8988T (cell line): ENCODE measurements at places on chromosomes 5 and 9.
A peak's percentile ranks its signal among the peaks of the same experiment; 100 is the strongest.

DNA sequence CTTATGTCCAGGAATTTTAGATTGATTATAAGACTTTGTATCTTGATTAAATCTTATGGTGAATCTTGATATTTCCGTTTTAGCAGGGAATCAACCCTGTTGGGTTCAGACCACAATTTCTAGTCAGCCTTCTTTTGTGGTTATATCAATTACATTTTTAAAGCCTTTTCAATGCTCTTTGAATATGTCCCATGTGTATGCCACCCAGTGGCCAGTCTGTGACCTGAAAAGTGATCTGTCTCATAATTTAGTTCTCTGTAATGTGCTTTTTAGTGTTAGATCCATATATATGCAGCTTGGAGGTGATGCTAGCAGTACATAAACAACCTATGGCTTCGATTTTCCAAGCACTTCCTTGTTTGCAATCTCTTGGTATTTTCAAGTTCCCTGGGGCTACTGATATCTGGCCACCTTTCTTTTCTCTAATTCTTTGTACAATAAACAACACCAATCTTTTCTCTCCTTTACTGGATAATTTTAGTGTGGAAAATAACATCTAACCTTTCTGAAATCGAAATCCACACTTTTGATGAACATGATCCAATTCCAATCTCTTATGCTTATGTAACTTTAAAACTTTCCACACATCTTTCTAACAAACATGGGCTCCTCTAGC is 28.8 kb downstream of the PDE8B start:
- no peak for DNase-seq

GRCh38 chr5:109654455-109654854 is 35.3 kb upstream of the MAN2A1 start:
- no peak for DNase-seq

- no peak for DNase-seq
Observed at GRCh38 chr5:134529460-134529859, 4.0 kb downstream of the JADE2 start.

GRCh38 chr5:73272351-73272750 is 99.4 kb downstream of the TMEM174 start:
- no peak for DNase-seq

GRCh38 chr9:18849890-18850677 is 182.9 kb downstream of the SAXO1 start:
- no peak for DNase-seq

DNA sequence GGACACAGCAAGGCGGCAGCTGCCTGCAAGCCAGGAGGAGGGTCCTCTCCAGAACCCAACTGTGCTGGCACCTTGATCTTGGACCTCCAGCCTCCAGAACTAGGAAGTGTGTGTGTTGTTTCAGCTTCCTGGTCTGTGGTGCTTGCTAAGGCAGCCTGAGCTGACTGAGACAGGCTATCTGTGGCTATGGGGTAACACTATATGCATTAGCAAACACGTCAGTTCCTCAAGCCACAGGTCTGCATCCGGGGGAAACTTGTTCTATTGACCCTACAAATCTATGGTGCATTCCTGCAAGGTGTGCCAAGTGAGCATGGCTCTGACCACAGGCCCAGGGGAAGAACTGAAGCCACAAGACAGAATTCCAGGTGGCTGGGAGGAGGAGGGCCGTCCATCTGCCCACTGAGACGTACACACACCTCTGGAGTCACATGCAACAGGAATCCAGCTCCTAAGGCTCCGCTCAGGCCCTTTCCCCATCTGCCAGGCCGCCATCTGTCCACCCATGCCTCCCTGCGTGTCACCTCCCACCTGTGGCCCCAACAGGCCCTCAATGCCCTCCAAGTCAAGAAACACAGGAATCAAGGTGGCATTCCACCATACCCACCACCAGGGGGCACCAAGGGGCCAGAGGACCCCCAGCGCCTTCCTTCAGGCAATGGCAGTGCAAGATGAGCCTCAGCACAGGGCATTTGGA is 174.9 kb downstream of the ROR2 start:
- peak; percentile 65 for DNase-seq

- DNase-seq: no peak
Observed at GRCh38 chr5:74889523-74890105, 23.4 kb upstream of the FAM169A start.

GRCh38 chr5:95178046-95178651 is 106.7 kb downstream of the MCTP1 start:
- DNase-seq: peak; percentile 12

- no peak for DNase-seq
Observed at GRCh38 chr9:125810161-125810560, 63.0 kb downstream of the PBX3 start.

- DNase-seq: no peak
Observed at GRCh38 chr9:85200726-85201404, 531.3 kb downstream of the NTRK2 start.

DNA sequence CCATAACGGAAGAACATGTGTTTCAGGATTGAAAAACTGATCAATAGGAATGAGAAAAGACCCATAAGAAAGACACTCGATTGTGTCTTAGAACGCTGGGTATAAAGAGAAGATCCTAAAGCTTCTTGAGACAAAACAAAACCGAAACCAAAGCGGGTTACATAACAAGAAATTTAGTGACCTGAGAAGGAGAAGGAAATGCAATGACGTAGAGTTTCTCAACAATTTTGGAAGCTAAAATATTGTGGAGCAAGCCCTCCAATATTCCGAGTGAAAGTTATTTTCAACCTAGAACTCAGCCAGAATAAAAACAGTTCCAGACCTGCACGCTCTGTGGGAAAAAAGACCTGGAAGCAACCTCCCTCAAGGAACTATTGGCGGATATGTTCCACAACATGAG is 81.9 kb upstream of the FREM1 start:
- DNase-seq: no peak

DNA sequence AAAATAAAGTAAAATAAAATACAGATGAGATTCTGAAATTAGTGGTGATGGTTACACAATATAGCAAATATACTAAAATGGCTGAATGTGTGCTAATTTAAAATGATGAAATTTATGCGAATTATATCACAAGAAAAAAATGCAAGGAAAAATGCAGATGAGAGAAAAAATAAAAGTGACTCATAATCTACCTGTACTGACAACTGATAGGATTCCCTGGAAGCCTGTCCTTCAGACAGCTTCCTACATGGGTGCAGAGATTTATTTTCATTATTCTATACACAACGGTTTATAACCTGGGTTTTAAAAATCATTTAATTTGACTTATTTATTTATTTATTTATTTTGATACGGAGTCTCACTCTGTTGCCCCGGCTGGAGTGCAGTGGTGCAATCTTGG is 5.8 kb upstream of the NCS1 start:
- DNase-seq: no peak

DNA sequence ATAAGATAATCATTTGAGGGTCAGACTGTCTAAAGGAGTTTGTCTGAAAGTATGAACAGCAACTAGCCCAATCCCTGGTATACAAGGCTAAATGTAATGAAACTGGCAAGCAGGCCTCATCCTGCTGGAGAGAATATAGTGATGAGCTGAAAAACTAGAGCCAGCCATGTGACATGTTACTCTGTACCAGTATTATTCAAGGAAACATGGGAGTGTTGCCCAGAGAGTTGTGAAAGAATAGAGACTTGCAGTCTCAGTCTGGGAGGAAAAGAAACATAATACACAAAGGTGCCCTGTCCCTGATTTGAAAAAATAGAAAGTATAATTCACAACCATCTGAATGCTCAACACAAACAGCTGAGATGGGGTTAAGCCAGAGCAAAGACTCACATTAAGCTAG is 37.9 kb upstream of the HTR1A start:
- DNase-seq: no peak

GRCh38 chr5:1325870-1326531 is 18.9 kb downstream of the CLPTM1L start:
- DNase-seq: peak; percentile 91

- DNase-seq: no peak
Observed at GRCh38 chr9:108910402-108910801, 23.5 kb downstream of the ELP1 start.

- no peak for DNase-seq
Observed at GRCh38 chr9:137733429-137733828, 114.6 kb downstream of the EHMT1 start.

- DNase-seq: no peak
Observed at GRCh38 chr9:38016375-38017135, 52.5 kb downstream of the SHB start.

DNA sequence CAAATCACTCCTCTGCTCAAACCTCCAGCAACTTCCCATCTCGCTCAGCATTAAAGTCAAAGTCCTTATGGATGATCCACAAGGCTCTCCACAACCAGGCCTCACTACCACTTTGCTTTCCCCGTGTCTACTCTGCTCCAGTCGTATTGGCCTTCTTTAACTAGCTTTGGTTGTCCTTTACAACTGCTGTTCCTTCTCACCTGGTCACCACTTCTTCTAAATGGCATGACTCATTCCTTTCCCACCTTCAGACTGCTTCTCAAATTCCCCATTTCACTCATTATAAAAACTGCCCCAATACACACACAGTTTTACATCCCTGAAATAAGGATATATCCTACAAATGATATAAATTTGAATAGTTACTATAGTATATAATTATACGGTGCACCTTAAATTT is 30.4 kb downstream of the CERT1 start:
- no peak for DNase-seq

DNA sequence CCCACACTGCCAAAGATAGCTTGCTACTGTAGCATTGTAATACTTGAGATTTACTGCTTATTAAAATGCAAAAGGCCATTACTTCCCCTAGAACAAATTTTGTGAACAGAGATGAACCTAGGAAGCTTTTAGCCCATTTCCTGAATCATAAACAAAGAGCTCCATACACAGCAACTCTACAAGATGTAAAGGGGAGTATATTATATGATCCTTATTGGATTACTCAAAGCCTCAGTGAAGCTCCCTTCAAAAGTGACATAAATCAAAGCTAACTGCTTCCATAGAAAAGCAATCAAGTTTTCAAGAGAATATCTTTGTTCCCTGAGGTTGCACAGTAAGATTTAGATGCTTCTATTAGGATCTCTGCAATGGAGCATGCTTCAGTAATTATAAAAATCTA is 629.8 kb downstream of the EFNA5 start:
- no peak for DNase-seq

- no peak for DNase-seq
Observed at GRCh38 chr9:5688109-5688508, 59.2 kb downstream of the RIC1 start.

DNA sequence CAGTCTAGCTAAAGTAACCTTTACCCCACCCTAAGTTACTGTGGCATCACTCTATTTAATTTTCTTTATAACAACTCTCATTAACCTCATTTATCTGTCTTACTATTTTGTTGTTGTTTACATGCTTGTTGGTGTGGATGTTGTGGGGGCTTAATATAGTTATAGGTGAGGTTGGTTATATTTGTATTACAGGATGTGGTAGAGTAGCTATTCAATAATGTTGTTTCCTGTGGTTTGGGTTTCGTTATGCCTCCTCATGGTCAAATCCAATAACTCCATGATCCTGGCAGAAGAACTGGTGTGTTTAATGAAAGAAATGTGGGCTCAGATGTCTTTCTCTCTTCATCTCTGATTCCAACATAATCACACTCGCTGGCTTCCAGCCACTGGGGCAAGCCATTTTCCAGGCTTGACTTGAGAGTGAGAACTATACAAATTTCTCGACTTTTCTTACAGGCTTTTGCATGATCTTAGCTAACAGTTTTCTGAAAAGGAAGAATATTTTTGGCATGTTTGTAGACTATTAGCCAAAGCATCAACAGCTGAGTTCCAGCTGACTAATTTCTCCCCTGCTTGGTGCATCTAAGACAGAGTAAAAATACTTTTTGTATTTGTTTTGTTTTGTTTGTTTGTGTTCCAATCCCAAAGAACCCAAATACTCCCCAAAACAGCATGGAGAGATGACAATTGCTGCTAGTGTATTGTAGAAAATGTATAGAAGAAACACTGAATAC is 303.7 kb upstream of the PAPPA start:
- DNase-seq: no peak

GRCh38 chr5:80608731-80609130 is 38.7 kb upstream of the ANKRD34B start:
- no peak for DNase-seq

GRCh38 chr5:18455521-18455920 is 821.3 kb downstream of the TAF11L14 start:
- no peak for DNase-seq

DNA sequence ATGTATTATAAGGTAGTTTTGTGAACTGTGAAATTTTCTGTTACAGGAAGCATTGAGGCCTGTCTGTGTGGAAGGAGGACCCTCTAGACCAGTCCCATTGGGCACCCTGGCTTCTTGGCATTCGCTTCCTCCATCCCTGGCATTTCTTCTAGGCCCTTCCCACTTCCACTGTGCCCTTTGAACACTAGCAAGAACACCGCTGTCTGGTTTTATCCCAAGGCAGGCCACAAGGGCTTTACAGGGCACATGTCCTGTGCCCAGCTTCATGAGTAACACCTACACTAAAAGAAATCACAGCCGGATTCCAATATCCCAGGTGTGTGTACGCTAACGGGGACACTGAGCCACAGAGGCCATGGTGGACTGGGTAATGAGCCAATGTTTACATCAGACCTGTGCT is 99.8 kb downstream of the ADRB2 start:
- DNase-seq: no peak

DNA sequence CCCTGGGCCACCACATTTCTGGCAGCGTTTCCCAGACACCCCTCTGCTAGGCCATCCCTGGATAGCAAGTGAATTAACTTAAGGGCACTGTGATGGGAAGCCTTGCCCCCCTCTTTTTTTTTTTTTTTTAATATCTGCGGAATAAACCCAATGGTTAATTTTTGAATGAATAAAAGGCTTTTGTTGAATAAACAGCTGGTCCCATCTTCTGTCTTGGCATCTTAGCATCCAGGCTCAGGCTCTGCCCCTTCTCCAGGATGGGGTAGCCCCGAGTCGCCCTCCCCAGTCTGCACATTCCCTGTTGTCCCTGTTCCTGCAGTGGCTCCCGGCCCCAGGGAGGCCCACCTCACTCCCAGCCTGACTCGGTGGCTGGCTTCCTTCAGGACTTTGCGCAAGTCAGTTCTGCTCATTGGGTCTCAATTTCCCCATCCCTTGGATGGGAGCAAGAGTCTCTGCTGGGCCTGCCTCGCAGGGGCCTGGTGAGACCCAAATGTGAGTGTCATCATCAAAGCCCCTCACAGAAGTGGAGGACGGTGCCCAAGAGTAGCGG is 29.0 kb upstream of the HMCN2 start:
- no peak for DNase-seq

DNA sequence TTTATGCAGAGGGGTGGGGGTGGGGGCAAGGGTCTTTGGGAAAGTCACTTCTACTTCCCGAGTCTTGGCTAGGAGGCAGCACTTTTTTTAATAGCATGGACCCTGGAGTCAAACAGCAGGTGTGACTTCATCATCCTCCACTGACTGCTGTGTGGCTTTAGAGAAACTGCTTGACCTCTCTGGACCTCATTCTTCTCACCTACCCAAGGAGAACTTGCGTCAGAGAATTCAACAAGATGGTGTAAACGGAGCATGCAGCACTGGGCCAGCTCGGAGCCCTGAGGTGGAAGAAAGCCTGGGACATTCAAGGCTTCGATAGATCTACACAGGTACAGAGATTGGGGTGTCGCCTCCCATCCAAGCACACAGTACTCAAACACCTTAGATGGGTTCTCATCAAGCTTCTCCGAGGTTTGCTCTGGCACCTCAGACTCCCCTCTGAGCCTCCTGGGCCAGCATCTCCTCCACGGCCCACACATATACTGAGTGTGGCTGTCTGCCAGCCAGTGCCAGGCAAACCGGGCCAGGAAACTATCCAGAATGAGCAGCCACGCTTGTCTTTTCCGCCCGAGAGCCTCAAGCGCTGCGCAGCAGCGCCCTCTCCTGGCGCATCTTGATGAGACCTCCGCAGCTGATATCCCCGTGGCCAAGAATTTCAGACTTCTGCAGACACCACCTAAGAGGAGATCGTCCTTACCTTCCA is 4.6 kb upstream of the SLC25A48 start:
- DNase-seq: peak; percentile 87

GRCh38 chr9:69411931-69412740 is 87.1 kb downstream of the ENTREP1 start:
- no peak for DNase-seq
